ENCODE measurements at places on chromosomes 3 and 15. TPM values are rescaled to one million over a fixed set of nuclear protein-coding genes. Genes with fewer than 3 reads are reported as not detected.

Gene CHRFAM7A
- 0.72 TPM for total RNA-seq

Gene PODXL2
- total RNA-seq: 0.36 TPM

Gene EXD1
- total RNA-seq: not detected

Gene LXN
- 114 TPM for total RNA-seq

DNA sequence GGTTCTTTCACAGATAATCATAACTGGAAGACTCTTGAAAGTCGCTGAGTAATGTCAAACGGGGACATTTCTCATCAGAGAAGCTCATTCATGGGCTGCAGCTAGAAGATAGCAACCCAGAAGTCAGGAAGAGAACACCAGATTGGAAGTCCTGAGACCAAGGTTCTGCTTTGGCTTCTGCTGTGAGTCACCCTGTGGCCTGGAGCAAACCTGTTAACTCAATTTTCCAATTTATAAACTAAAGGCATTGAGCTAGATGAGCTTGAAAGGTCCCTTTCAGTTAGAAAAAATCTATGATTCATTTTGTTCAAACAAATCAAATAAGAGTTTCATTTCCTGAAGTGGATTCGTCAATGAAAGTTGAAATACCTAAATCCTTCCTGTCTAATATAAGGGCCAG lies 402.2 kb downstream of the EPHB1 start:
- no peaks in the 10 kb centered on the region for H3K4me1 ChIP-seq
- H3K36me3 ChIP-seq: no peaks in the 10 kb centered on the region
- H3K27me3 ChIP-seq: no peaks in the 10 kb centered on the region
- no peak overlapping the region for H3K4me3 ChIP-seq
- DNase-seq: no peak

GRCh38 chr3:183249006-183249718 lies 3.9 kb upstream of the B3GNT5 start:
- H3K4me1 ChIP-seq: no peaks in the 10 kb centered on the region
- DNase-seq: no peak
- H3K4me3 ChIP-seq: no peak overlapping the region
- H3K36me3 ChIP-seq: no peaks in the 10 kb centered on the region
- no peak overlapping the region for H3K27ac ChIP-seq

- no peak for DNase-seq
- H3K36me3 ChIP-seq: no peaks in the 10 kb centered on the region
- H3K27me3 ChIP-seq: no peaks in the 10 kb centered on the region
- H3K4me3 ChIP-seq: no peak overlapping the region
These were observed 176.1 kb upstream of the CCDC54 start for GRCh38 chr3:107201146-107201545.

GRCh38 chr3:33128706-33129105 lies 14.9 kb downstream of the CRTAP start:
- H3K4me1 ChIP-seq: peaks cover 2% of the 10 kb centered on the region
- peak; percentile 77 for DNase-seq

GRCh38 chr3:107217172-107217571 lies 160.1 kb upstream of the CCDC54 start:
- H3K4me3 ChIP-seq: peak overlapping the region; percentile 48
- H3K27me3 ChIP-seq: no peaks in the 10 kb centered on the region
- peak; percentile 51 for DNase-seq
- H3K36me3 ChIP-seq: no peaks in the 10 kb centered on the region
- H3K4me1 ChIP-seq: peaks cover 52% of the 10 kb centered on the region

Measured in osteoblast (primary cell).